ENCODE measurements at places on chromosomes 12 and 14.
A peak's percentile ranks its signal among the peaks of the same experiment; 100 is the strongest.

DNA sequence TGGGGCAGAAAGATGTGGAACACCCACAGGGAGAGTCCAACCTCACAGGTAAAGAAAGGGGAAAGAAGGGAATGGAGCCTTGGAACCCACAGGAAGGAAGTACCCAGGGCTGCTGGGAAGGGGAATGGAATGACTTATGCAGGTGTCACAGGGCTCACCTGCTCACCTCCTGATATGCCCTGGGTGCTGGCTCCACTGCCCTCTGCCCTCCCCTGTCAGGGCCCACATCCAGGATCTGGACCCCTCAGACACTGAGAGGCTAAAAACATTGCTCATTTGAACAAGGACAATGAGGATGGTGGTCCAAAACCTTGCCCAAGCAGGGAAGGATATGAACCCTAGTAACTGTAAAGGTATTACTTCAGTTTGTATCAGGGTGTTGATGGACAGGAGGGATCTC lies 19.3 kb downstream of the ZBTB39 start:
- no peak for DNase-seq

DNA sequence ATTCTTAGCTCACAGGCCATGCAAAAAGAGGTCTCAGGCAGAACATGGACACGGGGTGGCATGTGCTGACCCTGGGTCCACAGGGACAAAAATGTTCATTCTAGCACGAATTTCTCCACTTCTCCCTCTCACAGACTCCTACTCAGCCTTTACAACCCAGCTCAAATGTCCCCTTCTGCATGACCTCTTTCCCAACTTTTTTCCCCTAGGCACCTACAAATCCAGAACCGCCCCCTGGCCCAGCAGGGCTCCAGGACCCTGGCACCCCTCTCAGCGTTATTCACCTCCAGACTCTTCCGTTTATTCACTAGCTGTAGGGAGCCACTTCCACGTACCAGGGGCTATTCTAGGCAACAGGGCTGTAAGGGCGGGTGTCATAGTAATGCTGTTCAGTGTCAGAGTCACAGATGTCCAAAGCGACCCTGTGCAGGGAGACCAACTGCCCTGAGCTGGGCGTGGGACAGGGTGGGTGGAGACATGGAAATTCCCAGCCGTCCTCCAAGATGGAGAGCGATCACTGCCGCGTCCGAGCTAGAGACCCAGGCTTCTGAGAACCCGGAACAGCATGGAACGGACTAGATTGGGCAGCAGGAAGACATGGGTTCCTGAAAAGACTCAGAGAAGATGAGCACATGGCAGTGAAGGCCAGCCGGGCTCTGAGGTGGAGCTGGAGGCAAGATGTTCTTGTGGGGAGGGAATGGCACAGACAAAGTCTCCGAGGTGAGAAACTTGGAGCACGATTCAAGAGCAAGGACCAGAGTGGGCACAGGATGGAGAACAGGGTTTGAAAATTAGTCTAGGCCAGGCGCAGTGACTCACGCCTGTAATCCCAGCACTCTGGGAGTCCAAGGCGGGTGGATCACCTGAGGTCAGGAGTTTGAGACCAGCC lies 274.9 kb upstream of the RTL1 start:
- DNase-seq: no peak

- DNase-seq: no peak
Measured at GRCh38 chr14:105124823-105125222, 43.8 kb downstream of the JAG2 start.

DNA sequence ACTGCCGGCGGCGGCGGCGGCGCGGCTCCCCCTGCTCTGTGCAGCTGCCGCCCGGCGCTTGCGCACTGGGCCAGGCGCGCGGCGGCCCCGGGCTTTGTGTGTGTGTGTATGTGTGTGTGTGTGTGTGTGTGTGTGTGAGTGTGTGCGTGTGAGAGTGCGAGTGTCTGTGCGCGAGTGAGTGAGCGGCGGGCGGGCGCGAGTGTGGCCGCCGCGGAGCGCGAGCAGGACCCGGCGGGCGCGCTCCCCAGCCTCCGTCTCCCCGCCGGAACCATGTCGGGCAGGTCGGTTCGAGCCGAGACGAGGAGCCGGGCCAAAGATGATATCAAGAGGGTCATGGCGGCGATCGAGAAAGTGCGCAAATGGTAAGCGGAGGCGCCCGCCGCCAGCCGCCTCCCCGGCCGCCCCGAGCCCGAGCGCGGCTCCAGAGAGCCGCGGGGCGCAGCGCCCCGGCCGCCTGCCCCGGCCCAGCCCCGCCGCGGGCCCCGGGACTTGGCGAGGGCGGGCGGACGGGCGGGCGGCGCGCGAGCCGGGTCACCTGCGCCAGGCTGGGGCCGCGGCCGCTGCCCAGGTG lies at the start of gene BCL7A:
Gene BCL7A, plus strand, starts transcription at position 63 of the 571 bp plus-strand sequence. Its CDS starts 208 bp downstream, at position 271.
- peak; percentile 60 for DNase-seq

DNA sequence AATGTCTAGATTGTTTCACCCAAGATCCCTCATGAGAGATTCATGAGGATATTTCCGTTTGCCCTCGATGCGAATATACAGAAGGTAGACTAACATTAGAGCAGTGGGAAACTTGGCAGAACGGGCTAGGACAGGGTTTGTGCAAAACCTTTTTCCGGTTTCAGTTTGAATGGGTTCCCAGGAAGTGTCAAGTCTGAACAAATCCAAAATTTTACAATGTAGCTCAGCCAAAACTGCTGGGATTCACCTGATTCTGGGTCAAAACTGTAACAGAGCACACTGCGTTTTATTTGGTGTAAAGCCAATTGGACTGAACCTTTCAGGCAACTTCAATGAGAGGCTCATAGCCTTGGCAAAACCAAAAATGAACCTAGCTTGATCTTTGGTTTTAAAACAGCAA lies 337.8 kb upstream of the DIO2 start:
- DNase-seq: no peak

DNA sequence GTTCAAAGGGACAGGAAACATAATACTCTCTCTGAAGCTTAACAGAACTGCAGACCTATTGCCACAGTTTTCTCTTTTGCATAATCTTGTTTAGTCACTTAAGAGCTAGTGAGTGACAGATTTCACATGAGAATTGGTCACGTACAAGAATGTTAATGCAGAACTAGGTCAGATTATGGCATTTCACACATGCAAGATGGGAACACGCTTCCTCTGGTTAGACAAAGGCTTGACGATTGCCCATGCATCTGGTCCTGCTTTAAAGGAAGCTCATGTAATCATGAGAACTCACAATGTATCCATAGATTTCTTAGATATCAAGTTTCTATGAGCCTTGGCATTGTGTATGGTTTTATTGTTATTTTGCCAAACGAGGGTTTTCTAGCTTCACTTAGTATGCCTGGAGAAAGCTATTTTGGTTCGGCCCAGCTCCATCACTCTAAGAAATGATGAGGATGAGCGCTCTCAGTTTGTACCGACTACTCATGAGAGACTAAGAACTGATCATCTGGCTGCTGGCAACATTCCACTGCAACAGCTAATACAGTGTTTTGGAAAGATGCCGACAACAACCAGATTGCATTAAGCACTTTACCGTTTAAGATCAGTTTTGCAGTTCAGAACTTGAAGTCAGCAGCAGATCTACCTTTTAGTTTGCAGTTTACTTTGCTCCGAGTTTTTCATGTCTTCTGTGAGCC lies 380.0 kb downstream of the DIO2 start:
- no peak for DNase-seq

- DNase-seq: no peak
Measured at GRCh38 chr12:57630891-57631433, 2.0 kb downstream of the B4GALNT1 start.

- no peak for DNase-seq
Measured at GRCh38 chr14:77296155-77296554, 24.5 kb downstream of the POMT2 start.

- DNase-seq: no peak
Measured at GRCh38 chr14:68208626-68209317, 389.2 kb downstream of the RAD51B start.

- DNase-seq: no peak
Measured at GRCh38 chr12:122363782-122364181, 58.7 kb downstream of the CLIP1 start.

DNA sequence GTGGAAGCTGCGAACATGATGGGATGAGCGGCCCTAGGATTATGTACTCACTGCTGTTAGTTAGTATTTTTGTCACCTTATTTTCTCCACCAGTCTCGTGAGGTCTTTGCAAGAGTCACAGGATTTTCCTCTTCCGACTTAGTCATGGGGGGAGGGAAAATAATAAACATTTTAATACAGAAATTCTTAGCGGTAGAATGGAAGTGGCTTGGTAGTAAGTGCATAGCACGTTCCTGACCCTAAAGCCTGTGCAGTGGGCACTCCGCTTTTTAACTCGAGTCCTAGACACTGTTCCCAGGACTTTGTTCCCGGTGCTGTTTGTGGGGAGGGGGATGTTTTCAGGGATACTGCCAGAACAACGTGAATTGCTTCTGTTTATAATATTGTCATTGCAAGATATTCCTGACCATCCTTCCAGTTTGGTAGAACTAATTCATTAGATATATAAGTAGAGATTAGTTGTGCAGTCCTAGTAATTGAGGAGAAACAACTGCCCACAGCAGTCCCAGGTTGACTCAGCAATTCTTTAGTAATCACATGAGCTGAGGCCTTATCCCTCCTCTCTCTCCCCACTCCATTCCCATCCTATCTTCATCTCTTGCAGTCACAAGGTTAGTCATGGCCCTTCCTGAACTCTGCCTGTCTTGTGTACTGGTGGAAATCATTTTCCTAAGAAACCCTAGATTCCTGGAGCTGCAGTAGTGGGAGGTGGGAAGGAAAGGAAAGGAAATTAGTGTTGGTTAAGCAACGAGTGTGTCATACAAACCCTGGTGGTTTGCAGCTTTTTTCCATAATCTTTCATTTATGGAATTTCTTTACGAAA lies 799 bp downstream of the SLC38A6 start:
- no peak for DNase-seq

GRCh38 chr12:124279846-124280360 lies 15.0 kb upstream of the RFLNA start:
- DNase-seq: no peak

DNA sequence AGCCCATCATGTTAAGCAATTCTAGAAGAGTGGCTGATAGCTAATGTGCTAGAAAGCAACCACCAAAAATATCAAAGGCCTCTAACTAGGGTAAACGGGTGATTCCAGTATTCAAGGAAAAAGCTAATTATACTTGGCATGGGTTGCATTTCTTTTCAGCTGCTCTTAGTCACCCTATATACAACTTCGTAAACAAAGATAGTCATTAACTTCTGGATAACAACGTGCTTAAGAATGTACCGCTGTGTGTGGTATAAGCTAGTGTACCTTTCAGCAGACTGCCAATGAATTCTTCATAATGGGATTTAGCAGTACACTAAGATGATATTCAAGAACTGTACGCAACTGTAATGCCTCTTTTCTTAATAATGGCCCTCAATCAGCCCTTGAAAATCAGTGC lies 42.2 kb upstream of the SLC6A13 start:
- no peak for DNase-seq

GRCh38 chr14:94906991-94907587 lies 137.2 kb upstream of the GSC start:
- DNase-seq: no peak
